Activated CD4-positive, alpha-beta T cell treated with anti-CD3 and anti-CD28 coated beads, Interleukin-2, amount 50 U/mL, for 1 hour (primary cell): ENCODE measurements at places on chromosomes 16 and 17.

DNA sequence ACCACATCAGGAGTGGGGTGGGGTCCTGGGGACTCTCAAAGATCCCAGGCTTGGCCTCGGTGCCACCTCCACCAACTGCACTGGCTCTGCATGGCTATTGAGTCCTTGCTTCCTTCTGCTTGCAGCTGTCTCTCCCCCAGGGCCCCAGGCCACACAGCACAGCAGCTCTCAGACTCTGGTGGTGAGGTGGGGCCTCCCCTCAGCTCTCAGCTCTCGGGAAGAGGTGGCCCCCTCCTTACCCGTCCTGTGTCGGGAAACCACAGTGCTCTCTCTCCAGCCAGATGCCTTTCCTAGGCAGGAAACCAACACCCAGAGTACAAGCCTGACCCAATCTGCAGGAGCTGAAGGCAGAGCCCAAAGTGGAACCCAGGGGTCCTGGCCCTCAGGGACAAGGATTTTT, 18.5 kb downstream of the SRCIN1 start:
- DNase-seq: no peak

GRCh38 chr16:29028457-29029167, 43.8 kb downstream of the LAT start:
- no peak for DNase-seq

DNA sequence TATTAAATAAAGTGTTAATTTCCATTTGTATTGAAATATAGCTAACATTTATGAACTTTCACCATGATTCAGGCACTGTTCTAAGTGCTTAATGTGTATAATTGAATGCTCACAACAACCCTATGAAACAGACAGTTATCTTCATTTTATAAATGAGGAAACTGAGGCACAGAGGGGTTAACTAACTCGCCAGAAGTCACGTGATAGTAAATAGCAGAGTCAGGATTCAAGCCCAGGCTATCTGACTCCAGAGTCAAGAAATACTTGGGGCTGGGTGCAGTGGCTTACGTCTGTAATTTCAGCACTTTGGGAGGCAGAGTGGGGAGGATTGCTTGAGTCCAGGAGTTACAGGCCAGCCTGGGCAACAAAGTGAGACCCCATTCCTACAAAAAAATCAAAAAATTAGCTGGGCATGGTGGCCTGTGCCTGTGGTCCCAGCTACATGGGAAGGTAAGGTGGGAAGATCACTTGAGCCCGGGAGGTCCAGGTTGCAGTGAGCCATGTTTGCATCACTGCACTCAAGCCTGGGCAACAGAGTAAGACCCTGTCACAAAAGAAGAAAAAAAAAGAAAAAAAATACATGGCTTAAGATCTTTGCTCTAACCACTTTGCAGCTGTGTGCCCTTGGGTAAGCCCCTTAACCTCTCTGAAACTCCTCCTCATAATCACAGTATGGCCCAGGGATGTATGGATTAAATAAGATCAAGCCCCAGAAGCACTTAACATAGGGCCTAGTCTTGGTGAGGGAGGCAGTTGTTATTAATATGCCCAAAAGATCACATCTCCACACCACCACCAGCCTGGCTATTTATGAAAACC, 29.0 kb downstream of the WSB1 start:
- DNase-seq: no peak

- peak; percentile 48 for DNase-seq
Measured at GRCh38 chr17:7858522-7858810, 663 bp downstream of the CYB5D1 start.

- DNase-seq: no peak
Measured at GRCh38 chr16:67260426-67261063, 11.8 kb downstream of the SLC9A5 start.

- no peak for DNase-seq
Measured at GRCh38 chr16:69399361-69399760, 13.6 kb upstream of the TERF2 start.

GRCh38 chr17:68820825-68821481, 134.2 kb downstream of the ABCA8 start:
- no peak for DNase-seq

- DNase-seq: no peak
Measured at GRCh38 chr16:14452066-14452465, 178.0 kb downstream of the PARN start.

DNA sequence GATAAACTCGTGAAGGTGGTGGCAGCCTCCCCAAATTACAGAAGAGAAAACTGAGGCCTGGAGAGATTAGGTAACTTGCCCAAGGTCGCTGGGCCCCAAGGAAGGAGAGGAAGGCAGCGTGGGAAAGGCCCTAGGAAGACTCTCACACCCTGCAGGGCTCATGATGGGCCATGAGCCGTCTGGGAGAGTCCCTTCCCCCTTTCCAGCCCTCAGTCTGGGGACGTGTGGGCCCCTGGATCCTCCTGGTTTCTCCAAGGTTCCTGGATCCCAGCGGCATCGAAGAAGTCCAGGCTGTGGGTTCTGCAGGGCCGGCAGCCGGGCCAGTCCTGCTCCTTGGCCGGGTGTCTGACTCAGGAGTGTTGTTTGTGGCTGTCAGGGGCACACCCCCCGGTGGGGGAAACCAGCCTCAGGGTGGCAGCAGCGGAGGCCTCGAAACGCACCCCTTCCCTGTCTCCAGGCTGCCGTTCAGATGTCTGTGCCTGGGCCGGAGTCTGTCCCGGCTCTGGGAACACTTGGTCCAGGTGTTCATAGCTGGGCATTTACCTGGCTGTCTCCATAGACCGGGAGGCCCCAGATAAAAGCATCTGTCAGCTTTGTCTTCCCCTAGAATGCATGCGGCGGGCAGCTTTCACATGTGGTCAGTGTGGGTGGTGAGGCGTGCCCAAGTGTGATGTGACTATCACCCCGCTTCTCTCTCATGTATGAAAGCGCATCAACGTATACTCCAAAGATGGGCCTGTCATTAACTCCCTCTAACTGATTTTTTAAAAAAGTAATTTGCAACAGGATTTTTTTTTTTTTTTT, 3.7 kb upstream of the RAP1GAP2 start:
- DNase-seq: peak; percentile 37

DNA sequence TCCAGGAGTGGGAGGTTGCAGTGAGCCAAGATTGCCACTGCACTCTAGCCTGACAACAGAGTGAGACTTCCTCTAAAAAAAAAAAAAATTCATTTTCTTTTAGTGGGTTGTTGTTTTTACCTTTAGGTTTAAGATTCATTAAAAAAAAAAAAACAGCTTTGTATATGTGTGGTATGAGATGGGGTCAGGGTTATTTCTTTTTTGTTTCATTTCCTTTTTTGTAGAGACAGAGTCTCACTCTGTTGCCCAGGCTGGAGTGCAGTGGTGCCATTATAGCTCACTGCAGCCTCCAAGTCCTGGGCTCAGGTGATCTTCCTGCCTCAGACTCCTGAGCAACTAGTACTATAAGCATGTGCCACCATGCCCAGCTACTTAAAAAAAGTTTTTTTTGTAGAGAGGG, 47.0 kb downstream of the BCAS3 start:
- no peak for DNase-seq

GRCh38 chr17:45703806-45704205, 80.3 kb upstream of the CRHR1 start:
- DNase-seq: no peak

- DNase-seq: no peak
Measured at GRCh38 chr16:72922714-72923113, 125.2 kb downstream of the ZFHX3 start.

- no peak for DNase-seq
Measured at GRCh38 chr17:50303051-50303450, 28.8 kb downstream of the TMEM92 start.

- DNase-seq: no peak
Measured at GRCh38 chr17:55576237-55576995, 65.2 kb upstream of the SMIM36 start.

DNA sequence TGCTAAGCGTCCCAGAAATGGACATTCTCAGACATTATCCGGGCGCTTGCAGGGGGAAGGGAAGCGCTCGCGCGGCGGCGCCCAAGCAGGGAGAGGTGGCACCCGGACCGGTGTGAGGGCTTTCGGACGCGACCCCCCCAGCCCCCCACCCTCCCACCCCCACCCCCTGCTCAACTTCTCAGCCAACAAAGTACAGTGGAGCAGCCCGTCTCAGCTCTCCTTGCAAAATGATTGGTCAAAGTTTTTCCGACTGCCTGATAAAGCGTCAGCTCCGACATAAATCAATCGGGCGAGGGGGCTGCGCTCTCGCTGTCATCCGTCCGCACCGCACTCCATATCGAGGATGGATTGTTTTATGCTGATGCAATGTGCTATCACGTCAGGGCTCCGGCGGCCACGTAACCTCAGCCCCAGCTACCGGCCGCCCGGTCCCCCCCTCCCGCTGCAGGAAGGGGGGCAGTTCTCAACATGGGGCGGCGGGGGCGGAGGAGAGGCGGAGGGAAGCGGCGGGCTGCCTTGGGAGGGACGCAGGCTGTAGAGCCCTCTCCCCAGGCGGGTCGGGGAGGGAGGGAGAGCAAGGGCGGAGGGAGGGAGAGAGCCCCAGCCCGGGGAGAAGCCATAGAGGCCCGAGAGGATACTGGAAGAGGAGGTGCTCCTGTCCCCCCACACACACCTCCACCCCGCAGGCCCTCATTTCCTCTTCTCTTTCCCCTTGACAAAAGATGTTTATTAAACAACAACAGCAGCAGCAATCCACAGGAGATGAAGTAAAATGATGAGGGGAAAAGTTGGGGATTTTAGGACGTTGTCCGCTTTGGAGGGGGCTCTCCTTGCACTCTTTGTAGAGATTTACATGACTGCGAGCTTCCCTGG, at the start of gene HOXB9:
TSS of gene HOXB9 (minus strand) at position 114 of the 873 bp plus-strand sequence. CDS start at position 25, 89 bp downstream.
- DNase-seq: peak; percentile 26

DNA sequence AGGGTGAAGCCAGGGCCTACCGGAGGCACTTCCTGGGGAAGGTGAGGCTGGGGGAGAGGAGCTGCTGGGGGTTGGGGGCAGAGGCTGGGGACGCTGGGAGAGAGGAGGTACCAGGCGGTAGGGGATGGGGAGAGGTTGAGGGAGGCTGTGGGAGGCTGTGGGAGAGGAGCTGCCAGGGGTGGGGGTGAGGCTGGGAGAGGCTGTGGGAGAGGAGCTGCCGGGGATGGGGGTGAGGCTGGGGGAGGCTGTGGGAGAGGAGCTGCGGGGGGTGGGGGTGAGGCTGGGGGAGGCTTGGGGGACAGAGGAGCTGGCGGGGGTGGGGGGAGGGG, 99.4 kb downstream of the OR1D5 start:
- DNase-seq: no peak

GRCh38 chr17:2044263-2044894, 2.6 kb downstream of the OVCA2 start:
- no peak for DNase-seq

DNA sequence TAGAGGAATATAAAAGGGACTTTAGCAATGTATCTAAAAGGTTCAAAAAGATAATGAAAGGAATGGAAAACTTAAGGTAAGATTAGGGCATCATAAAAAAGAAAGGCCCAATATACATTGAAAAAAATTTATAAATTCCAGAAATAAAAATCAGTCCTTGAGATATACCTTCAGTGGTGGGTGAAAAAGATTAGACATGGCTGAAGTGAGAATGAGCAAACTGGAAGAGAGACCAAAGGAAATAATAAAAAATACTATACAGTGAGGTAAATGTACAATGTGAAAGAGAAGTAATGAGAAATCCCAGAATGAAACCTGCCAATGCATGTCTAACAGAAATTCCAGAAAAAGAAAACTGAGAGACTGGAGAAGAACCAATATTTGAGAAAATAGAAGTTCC, 42.9 kb upstream of the PMFBP1 start:
- no peak for DNase-seq

GRCh38 chr16:25257470-25257955, at the start of gene ZKSCAN2:
TSS of gene ZKSCAN2 (minus strand) at chr16:25257845. CDS start at chr16:25257127, 718 bp downstream.
- peak; percentile 70 for DNase-seq

- DNase-seq: peak; percentile 32
Measured at GRCh38 chr17:17181666-17182597, 24.2 kb downstream of the PLD6 start.

DNA sequence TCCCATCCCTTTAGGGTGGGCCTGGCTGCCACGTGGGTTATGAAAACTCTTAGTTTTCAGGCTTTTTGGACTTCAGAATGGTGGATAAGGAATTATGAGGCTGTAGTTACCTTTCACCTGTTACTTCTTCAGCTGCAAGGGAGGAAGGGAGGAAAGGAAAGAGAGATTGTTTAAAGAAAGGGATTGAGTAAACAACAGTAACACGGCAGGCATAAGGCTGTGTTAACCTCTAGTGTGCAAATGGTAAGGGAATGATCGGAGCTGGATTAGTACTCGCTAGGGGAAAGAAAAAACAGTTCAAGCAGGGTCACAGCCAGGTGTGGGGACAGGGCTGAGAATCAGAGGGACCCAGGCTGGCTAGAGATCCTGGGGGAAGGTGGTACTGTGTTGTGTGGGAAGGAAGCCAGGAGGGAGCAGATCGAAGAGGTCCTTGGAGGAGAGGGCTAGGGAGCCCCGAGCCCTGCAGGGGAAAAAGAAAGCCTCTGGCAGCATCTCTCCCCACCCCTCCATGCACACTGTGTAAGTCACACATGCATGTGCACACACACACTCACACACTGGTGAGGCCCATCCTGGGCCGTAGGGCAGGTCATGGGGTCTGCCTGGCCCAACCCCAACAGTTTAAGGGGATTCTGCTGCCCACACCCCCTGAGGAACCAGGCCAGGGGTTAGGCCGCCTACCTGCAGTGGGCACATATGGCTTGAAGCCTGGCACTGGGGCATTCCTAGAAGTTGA, 49.7 kb downstream of the SNX20 start:
- no peak for DNase-seq

- no peak for DNase-seq
Measured at GRCh38 chr17:49498029-49498615, 3.0 kb downstream of the NGFR start.

- DNase-seq: no peak
Measured at GRCh38 chr17:44786551-44787081, 27.8 kb downstream of the ADAM11 start.

DNA sequence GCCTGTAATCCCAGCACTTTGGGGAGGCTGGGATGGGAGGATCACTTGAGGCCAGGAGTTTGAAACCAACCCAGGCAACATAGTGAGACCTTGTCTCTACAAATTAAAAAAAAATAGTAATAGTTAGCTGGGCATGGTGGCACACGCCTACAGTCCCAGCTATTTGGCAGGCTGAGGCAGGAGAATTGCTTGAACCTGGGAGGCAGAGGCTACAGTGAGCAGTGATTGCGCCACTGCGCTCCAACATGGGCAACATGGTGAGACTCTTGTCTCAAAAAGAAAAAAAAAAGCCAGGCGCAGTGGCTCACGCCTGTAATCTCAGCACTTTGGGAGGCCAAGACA, 56.9 kb upstream of the MRTFB start:
- no peak for DNase-seq

GRCh38 chr16:70493802-70494201, 29.6 kb downstream of the COG4 start:
- DNase-seq: no peak

GRCh38 chr17:6278376-6278775, 156.5 kb downstream of the AIPL1 start:
- no peak for DNase-seq
